ENCODE measurements at places on chromosomes 3 and 15.

- no peak for DNase-seq
Measured at GRCh38 chr3:126256251-126256650, 75.9 kb upstream of the ALDH1L1 start.

- no peak for DNase-seq
Measured at GRCh38 chr3:15040844-15041243, 24.3 kb downstream of the MRPS25 start.

DNA sequence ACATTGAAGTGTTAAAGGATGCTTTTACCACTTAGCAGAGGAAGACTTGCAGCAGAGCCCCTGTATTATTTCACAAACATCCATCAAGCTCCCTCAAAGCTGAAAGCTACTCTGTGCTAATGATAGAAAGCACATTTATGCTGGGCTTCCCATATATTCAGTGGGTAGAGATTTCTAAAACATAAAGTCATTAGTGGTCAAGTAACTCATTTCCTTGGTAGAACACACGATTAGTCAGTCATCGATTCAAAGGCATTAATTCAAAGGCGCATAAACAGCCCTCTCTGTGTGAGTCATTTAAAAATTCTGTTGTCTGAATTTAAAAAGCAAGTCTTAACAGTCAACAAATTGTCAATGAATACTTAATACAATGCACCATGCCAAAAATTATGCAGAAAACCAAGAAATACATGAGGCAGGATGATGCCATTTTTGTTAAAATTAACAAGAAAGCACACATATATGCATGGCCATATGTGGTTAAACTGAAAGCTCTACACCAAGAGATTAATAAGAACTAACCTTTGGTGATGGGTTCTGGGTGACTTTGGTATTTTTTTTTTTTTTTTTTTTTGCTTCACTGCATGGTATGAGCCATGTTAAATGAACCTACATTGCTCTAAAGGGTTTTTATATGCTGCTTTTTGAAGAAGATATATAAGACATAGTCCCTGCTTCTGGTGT, 61.7 kb downstream of the LDHAL6B start:
- DNase-seq, result no peak

DNA sequence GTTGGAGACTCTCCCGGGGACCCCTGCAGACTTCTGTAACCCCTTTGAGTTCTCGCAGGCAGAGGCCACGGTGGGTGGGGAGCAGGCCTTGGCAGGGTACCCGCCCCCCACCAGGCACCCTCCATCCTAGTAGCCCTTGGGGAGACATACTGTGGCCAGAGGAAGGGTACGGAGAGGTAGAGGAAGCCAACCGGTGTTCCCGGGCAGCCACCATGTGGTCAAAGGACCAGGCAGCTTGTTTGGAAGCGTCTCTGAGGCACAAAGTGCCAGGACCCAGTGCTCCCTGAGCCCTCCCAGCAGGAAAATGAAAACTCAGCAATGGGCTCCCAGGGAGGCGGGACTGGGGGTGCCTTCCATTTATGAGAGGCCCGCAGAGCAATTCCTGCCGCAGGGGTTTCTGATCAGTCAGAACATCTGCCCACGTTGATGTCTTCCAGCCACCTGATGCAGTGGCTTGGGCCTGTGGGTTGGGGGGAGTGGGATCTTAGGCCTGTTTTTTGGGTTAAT, 53.0 kb upstream of the CGNL1 start:
- DNase-seq, result no peak

DNA sequence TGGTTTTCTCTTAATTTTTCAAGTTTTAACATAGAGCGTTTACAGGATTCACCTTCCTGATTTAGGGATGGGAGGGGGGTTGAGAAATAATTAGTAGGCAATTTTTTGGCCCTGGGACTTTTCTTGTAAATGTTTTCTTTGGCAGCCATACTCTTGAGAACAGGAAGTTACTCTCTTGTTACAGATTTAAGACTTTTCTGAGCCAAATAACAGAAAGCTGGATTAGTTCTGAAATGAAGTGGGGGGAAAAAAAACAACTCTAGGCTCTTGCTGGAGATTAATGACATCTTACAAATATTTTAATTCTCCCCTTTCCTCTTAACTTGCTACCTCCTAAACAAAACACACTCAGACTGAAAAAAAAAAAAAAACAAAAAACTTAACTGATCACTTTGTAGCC, 13.8 kb upstream of the POLR2M start:
- no peak for DNase-seq

DNA sequence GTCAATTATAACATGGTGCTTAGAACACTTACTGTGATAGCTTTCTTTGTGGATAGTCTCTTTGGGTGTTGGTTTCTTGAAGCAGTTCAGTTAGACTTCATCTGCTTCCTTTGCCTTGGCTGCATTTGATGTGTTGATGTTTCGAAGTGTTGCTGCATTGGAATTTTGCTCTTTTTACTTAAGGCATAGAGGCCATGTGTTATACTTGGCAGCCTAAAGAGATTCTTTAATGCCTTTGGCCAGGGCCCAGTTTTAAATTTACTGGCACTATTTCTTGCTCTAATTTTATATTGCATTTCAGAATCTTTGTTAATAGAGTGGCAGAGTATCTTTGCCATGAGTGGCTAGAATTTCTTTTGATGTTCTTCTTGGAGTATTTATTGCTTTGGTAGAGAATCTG, 21.2 kb downstream of the NR1D2 start:
- DNase-seq, result no peak

DNA sequence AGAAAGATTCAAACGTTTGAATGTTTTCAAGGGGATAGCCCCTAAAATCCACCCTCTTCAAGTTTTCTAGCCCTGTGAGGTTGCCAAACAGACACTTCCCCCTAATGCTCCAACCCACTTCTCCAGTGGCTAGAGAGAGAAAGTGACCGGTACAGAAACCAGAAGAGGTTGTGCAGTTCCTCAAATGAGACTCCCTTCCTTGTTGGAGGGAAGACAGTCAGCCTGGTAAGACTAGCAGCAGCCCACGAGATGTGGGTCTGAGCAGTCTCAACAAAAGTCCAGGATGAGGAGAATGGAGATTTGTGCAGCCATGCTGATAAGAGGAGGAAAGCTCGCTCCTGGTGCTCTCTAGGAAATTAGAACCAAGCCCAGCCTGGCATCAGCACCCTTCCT, 222.8 kb upstream of the TPRG1 start:
- DNase-seq, result no peak

GRCh38 chr3:185362850-185363661, at the start of gene MAP3K13:
TSS of gene MAP3K13 (plus strand) at chr3:185363136. CDS start at chr3:185428582, 65,446 bp downstream.
- peak; percentile 72 for DNase-seq

GRCh38 chr3:43997316-43997715, 244.4 kb upstream of the TOPAZ1 start:
- no peak for DNase-seq

- DNase-seq, result no peak
Measured at GRCh38 chr3:117964814-117965213, 1069.8 kb downstream of the IGSF11 start.

DNA sequence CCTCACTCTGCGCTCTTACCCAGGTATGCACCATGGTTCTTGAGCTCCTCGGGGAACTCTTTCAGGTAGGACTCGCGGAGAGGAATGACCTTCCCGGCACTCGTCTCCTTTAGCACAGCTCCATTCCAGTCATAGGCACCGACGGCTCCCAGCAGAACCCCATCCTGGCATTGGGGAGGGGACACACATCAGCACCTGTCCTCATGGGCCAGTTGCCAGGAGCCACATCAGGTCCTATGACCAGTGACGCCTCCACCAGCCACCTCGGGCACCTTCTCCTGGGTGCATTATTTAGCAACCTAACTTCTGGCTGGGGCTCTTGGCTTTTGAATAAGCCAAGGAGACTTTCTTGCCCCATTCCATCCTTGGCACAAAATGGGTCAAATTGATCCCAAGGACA, 61.9 kb downstream of the FEM1B start:
- no peak for DNase-seq

DNA sequence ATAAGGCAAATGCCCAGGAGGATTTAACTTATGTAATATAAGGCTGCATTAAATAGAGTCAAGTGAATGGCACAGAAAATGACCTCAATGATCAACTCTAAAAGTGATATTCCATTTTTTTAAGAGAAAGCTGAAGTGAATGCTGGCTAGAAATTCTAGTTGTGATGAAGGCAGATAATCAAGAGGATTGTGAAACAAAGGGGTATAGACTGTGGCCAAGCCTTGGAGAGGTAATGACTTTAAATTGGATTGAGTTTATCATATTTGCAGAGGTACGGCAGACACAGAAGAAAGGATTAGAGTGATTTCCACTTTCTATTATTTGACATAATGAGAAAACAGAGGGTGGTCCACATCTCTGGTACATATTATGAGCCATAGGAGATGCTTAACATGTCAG, 269.2 kb downstream of the MECOM start:
- no peak for DNase-seq

DNA sequence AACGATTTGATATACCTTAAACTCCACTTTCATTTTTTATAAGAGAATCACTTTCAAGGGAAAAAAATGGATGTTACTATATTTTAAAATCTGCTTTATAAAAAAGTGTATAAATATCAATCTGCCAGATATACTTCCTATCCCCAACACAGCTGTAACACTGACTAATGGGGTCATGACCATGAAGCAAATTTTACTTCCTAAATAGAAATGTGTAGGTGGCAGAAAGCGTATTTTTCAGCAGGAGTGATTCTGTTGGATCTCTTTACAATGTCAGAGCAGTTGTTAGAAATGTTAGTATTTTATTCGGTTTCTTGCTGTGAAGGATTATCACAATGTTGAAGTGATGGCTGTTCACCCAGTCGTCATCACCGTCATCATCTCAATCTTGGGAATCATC, 5.5 kb upstream of the C15orf40 start:
- no peak for DNase-seq

All from AG09319 (cell line).